ENCODE measurements at places on chromosomes 7 and 10.

DNA sequence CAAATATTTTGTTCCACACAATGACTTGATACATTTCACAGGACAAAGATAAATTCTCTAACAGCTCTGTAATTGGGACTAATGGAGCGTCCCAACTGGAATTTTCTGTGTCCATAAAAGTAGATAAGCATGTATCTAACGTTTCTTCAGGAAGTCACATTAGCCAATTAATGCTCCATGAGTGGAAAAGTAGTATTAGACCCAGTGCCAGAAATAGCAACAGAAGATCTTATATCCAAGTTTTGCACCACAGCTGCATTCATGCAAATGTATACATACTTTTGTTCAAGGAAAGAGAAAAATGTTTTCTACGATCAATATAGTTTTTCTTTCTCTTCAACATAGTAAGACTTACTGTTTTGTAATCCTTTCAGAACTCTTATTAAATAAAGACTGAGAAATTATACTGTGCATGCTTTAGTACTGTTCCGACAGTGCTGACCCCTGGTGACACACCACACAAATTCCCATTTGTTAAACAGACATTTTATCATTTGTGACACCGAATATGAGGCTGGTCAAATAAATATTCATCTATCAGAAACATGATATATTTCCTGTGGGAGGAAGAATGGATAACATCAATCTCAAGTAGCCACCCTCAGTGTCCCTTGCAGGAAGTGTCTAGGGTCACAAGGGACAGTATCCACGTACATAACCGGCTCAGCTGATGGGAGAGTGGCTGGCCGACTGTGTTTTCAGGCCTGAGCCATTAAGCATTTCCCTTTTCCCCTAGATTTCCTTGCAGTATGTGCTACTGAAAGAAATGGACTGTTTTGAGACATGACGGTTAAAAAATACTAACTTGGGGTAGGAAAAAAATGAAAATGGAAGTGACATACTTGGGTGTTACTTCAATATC, 102.1 kb upstream of the RSU1 start:
- DNase-seq, result no peak

GRCh38 chr7:97865104-97865503, 7.1 kb downstream of the ASNS start:
- DNase-seq, result no peak

GRCh38 chr7:108367946-108368345, 88.3 kb downstream of the NRCAM start:
- DNase-seq, result no peak

GRCh38 chr10:123129618-123130271, 6.0 kb upstream of the HMX3 start:
- no peak for DNase-seq

GRCh38 chr10:3647074-3647473, 137.9 kb downstream of the KLF6 start:
- no peak for DNase-seq

- no peak for DNase-seq
Measured at GRCh38 chr10:121928528-121928884, 675 bp upstream of the ATE1 start.

GRCh38 chr7:141053626-141054025, 20.2 kb upstream of the TMEM178B start:
- DNase-seq, result no peak

- DNase-seq, result no peak
Measured at GRCh38 chr7:30911561-30911969, at the start of gene AQP1. Gene AQP1 (plus strand): TSS chr7:30911853. CDS start chr7:30911910, 57 bp downstream.

DNA sequence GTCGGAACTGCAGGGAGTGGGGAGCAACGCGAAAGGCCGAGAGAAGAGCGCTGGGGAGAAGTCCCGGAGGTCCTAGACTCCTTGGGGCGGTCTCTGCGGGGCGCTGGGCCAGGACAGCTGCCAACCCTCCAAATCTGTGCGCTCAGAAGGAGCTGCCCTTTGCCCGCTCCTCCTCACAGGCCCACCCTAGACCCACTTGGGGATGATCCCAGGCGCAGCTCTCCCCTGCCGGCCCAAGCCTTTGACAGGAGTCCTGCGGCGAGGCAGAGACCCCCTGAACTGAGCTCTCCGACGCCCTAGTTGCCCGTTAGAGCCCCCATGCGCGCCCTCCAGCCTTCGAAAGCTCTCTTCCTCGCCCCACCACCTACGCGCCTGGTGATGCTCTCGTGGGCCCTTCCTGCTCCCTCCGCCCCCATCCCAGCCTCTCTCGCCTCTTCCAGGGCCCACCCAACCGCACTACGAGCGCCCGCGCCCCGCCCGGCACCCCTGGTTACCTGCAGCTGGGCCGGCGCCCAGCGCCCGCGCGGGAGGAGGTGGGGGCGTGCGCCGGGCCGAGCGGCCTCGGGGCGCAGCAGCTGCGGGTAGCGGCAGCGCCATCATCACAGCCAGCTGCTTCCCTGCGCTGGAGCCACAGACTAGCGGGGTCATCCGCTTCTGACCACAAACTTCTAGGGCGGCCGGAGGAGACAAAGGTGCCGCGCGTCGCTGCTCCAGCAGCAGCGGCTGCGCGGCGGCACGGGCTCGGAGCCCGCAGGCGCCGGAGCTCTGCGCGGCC, 353.4 kb downstream of the DNAJB6 start:
- DNase-seq, result no peak

GRCh38 chr10:5563991-5564536, 39.3 kb downstream of the CALML3 start:
- DNase-seq, result no peak

- no peak for DNase-seq
Measured at GRCh38 chr10:9036711-9037204, 982.3 kb downstream of the GATA3 start.

DNA sequence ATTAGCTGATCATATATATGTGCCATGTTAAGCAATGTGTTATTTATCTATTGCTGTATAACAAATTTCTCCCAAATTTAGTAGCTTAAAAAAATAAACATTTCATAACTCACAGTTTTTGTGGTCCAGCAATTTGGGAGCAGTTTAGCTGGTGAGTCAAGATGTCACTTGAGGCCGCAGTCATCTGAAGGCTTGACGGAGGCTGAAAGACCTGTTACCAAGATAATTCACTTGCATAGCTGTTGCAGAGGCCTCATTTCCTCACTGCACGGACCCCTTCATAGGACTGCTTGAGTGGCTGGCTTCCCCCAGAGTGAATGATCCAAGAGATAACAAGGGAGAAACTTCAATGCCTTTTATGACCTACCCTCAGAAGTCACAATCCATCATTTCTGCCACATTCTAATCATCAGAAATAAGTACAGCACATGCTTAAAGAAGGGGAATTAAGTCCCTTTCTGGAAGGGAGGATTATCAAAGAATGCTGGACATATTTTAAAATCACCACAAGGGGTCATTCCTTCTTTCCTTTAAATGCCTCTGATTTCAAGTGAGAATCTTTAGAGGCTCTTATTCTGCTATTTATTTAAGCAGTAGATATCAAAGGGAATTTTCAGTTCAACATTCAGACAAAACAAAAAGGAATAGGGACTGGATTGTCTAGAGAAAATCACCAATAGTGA, 10.5 kb upstream of the SRPK2 start:
- DNase-seq, result peak; percentile 26

- no peak for DNase-seq
Measured at GRCh38 chr7:781186-781849, 51.0 kb upstream of the SUN1 start.

- DNase-seq, result no peak
Measured at GRCh38 chr7:99076615-99077014, 67.3 kb downstream of the SMURF1 start.

- no peak for DNase-seq
Measured at GRCh38 chr7:74349621-74350020, 60.4 kb downstream of the CLIP2 start.

GRCh38 chr7:139108266-139109187, 993 bp downstream of the ZC3HAV1 start:
- DNase-seq, result no peak

- peak; percentile 65 for DNase-seq
Measured at GRCh38 chr7:37510043-37510634, 61.5 kb upstream of the ELMO1 start.

DNA sequence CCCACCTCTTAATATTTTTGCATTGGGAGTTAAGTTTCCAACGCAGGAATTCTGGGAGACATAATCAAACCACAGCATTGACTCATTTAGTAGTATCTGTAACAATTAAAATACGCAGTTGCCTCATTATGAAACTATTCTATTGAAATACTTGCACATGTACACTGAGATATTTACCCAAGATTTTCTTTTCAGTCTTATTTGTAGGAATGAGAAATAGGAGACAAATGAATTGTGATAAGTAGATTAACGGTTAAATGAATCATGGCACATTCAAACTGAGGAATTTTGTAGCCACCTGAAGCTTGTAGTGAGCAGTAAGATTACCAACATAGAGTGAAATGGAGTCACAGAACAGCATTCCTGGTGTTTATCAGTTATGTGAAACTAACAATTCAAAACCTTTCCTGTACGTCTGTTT, 18.1 kb downstream of the RP9 start:
- no peak for DNase-seq

DNA sequence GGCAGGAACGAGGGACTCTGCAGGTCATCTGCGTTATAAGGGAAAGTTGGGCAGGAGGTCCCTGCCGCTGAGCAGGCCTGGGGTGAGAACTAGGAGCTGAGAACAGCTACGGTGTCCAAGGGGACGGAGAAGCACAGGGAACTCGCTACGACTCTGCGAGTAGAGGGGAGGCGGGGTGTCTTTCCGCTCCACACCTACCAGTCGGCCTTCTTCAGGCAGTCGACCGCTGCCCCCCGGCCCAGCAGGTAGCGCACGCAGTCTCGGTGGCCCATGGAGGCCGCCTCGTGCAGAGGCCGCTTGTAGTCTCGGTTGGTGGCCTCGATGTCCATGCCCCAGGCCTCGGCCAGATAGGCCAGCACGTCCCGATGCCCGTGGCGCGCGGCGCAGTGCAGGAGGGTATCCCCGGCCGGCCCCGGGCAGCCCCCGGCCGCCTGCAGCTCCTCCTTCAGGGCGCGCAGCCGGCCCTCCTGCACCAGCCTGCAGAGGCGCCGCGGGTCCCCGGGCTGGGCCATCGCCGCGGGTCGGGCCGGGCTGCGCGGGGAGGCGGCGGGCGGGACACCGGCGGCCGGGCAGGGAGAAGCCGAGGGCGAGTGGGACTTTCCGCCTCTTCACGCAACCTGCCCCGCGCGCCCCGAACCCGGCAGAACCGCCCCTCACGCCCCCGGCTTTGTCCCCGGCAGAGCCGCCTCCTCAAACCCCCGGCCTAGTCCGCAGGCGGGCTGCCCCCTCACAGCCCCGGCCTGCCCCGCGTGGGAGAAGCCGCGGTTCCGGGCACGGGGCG, 660 bp downstream of the ANKRD16 start:
- DNase-seq, result peak; percentile 48

DNA sequence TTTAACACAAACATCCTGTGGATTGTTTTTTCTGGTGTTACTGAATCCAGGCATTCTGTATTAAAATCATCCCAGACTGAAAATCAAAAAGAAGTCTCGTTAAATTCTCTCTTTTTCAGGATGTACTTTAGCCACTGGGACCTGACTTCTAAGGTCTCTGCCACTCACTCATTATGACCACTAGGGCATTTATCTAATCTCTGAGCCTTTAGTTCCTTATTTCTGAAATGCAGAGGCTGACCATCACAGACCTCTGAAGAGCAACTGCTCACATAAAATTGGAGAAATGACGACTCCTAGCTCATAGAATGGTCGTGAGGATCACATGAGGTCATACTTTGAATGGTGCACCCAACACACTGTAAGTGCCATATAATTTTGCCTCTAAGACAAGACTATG, 63.2 kb downstream of the KCNMA1 start:
- peak; percentile 35 for DNase-seq

DNA sequence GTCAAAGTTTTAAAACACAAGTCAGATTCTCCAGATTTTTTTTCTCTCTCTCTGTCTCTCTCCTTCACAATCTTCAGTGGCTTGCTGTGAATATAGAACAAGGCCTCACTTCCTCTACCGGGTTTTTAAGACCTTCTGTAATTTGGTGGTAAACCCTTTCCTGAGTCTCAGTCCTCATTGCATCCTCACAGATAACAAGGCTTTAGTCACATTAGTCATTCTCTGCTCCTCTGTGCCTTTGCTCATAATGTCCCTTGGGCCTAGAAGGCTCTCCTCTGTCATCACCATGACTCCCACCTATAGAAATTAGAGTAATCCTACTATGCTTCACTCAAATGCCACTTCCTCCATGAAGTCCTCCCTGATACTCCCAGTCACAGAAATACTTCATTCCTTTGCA, 172.7 kb upstream of the HPS1 start:
- DNase-seq, result peak; percentile 56

- DNase-seq, result peak; percentile 83
Measured at GRCh38 chr10:27447540-27447939, 56.6 kb upstream of the RAB18 start.

DNA sequence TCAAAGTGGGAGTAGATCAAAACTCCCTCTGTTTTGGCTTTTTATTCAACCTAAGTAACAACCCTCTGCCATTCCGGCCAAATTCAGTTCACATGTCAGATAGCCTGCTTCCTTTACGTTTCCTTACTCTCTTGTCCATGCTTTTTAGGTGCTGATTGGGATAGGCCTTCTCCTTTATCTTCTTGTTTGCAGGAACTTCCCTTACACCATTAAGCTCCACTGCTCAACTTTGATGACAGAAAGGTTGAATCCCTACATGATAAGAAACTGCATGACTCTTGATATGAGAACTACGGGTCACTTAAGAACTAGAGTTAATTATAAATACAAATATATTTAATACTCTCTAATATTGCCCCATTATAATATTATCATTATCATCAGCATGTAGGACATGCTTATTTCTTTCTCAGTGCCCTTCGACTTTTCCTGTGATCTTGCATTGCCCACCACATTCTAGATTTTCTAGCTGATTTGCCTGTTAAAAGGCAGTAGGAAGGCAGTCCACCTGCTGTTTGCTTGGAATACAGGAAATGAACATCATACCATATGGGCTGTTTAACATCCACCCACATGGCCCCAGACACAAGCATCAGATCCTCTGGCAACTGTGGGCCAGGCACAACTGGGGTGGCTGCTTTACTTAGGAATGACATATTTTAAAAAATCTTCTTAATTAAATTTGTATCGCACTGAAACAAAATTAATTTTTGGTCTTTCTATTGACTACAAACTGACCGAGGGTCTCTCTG, 59.7 kb upstream of the CCDC6 start:
- no peak for DNase-seq

GRCh38 chr10:133415752-133416151, 8.7 kb downstream of the SPRN start:
- DNase-seq, result no peak

DNA sequence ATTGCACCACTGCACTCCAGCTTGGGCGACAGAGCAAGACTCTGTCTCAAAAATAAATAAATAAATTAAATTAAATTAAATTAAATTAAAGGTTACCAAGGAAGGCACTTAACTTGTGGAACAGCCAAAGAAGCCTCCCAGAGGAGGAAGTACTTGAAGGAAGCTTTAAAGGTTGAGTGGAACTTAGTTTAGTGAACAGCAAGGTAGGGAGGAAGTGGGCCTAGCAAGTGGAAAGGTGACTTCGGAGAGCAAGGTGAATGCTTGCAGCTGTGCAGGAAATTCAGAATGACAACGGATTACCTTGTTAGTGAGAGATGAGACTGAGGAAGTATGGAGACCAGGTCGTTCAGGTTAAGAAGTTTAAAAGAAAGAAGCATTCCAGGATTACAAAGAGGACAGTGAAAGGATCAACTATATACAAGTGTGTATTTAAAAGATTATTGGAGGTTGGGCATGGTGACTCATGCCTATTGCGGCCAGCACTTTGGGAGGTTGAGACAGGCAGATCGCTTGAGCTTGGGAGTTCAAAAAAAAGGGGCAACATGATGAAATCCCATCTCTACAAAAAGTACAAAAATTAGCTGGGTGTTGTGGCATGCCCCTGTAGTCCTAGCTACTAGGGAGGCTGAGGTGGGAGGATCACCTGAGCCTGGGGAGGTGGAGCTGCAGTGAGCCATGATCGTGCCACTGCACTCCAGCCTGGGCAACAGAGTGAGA, 12.8 kb upstream of the RPEL1 start:
- DNase-seq, result no peak

Data from Kasumi-1 (cell line).